GM13977 (cell line): ENCODE measurements at places on chromosomes 12 and 14.

GRCh38 chr12:88029093-88029665 is at the start of gene C12orf50:
Gene C12orf50, minus strand, starts transcription at chr12:88029401. Its CDS starts 2,439 bp downstream, at chr12:88026962.
- DNase-seq: no peak

DNA sequence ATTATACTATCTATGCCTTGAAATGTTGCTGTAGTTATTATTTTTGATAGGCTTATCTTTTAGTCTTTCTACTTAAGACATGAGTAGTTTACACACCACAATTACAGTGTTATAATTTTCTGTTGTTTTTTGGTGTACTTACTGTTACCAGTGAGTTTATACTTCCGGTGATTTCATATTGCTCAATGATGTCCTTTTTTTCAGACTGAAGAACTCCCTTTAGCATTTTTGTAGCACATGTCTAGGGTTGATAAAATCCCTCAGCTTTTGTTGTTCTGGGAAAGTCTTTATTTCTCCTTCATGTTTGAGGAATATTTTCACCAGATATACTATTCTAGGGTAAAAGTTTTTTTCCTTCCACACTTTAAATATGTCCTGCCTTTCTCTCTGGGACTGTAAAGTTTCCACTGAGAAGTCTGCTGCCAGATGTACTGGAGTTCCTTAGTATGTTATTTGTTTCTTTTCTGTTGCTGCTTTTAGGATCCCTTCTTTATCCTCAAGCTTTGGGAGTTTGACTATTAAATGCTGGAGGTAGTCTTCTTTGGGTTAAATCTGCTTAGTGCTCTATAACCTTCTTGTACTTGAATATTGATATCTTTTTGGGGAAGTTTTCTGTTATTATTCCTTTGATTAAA is 41.5 kb upstream of the FERMT2 start:
- DNase-seq: no peak

DNA sequence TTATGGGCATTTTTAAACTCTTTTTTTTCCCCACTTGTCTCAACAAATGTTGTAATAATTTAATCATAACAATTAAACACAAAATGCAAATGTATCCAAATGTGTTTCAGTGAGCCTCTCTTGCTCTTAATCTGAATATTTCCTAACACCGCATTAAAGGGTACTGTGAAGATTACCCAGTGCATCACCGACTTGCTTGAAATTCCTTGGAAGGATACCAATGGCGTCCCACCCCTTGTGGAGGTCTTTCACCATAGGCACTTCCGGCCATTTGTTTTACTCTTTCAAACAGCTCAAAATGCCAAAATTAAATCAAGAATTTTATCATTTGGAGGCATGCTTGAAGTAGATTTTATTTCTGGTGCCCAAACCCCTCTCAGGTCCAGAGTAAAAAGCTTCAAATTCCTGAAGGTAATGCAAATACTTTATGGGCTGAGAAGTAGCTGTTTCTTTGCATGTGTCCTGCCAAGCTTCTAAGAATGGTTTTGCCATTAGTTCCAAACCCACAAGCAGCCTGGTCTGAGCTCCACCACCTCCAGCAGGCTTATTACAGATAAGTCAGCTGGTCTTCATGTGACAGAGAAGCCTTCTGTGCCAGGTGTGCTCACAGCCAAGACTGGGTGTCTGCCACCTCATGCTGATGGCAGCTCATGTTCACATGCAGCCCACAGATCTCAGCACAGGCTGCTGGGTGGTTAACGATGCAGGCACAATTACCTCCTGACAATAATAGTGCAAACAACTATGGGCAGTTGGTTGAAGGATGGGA is 16.4 kb upstream of the NUDT4 start:
- no peak for DNase-seq

GRCh38 chr14:69260190-69260860 is 367 bp downstream of the GALNT16 start:
- peak; percentile 70 for DNase-seq

DNA sequence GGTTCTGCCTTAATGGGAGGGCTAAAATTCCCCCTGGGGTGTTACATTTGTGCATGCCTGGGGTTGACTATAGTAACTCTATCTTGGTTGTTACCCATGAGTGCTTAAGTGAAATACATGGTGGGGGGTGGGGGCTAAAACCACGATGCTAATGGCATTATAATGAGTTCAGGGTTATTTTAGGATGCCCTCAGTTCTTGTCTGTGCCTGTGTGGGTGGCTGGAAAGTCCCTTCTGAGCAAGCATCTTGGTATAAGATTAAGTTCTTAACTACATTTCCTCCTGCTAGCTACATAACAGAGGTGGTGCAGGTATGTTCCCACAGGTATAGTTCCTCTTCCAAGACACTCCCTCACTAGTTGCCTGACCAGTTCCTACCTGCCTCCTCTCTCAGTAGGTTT is 822.3 kb downstream of the LRFN5 start:
- peak; percentile 7 for DNase-seq

DNA sequence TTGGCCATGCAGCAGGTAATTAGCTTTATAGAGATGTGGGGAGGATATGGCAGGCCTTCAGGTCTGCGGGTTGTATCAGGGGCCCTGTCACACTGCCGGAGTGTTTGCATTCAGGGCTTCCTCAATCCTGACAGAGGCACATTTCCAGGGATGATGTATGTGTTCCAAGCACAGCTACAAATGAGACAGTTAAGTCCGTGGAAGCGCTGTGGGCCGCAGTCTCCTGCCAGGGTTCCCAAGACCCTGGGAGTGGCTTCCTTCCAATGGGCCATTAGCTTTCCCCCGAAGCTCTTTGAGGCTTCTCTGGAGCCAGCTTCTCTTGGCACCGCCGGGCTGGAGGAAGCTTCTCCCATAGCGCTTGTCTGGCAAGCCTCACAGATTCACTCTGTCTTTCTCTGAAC is 1524.7 kb upstream of the TMEM132C start:
- no peak for DNase-seq

DNA sequence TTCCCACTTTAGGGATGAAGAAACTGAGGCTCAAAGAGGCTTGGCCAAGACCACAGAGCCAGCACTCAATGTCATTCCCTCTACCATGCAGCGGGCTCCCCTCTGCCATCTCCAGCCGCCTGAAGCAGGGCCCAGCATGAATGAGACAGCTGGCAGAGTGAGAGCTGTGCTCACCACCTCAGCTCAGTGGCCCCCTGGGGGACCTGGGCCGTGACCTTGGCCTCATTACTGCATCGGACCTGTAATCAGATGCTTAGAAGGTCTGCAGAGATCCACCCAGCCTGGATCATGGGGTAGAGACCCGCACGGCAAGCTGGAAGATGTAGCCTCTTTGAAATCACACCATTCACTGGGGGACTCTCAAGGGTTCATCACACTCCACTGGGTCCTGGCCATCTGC is 22.7 kb upstream of the CORO1C start:
- no peak for DNase-seq

- DNase-seq: no peak
Measured at GRCh38 chr12:31218203-31219025, 107.5 kb downstream of the SINHCAF start.

GRCh38 chr12:116395396-116395795 is 117.9 kb upstream of the MED13L start:
- DNase-seq: no peak

DNA sequence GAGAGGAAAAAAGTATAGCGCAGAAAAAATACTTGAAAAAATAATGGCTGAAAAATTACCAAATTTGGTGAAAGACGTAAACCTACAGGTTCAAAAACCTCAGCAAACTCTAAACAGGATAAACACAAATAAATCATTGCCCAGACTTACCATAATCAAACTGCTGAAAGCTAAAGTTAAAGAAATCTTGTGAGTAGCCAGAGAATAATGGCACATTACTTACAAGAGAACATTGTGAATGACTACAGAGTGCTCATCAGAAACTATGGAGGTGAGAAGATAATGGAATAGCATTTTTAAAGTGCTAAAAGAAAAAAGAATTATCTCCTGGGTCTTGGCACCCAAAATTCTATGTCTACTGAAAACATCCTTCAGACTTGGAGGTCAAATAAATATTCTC is 36.0 kb downstream of the ATF1 start:
- DNase-seq: no peak

GRCh38 chr14:66038618-66039017 is 447.6 kb upstream of the CCDC196 start:
- no peak for DNase-seq

GRCh38 chr12:67460388-67460787 is 188.2 kb upstream of the DYRK2 start:
- DNase-seq: no peak

GRCh38 chr14:79915406-79915805 is 295.9 kb downstream of the DIO2 start:
- DNase-seq: no peak

DNA sequence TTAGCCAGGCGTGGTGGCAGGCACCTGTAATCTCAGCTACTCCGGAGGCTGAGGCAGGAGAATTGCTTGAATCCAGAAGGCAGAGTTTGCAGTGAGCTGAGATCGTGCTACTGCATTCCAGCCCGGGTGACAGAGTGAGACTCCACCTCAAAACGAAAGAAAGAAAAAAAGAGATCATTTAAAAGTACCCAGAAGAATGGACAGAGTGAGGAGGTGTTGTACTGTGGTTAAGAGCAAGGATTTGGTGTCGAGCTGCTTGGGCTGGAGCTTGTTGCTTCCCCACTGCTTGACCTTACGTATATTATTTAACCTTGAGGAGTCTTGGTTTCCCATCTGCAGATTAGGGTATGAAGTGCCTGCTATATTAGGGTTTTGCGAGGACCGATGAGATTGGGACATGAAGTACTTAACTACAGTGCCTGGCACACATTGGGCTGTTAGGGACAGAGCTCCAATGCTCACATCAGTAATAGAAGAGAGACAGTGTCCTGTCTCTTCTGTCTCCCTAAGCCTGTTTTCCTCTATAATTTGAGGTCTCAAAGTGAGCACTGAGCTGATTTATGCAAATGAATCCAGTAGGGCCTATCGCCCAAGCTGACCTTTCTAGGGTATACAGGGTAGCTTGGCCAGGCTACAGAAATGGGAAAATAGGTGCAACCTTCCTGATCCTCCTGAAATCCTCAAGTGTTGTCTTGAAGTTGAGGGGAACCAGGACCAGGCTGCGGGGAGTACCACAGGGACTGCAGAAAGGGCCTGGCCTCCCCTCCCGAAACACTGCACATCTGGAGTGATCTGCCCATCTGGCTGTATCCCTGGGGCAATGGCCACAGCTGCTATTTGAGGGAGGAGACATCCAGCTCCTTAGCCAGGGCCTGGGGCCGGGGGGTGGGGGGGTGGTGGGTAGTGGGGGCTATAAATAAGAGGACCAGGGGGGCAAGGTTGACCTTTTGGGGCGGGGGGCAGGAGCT is 8.6 kb upstream of the HDAC7 start:
- no peak for DNase-seq

- DNase-seq: no peak
Measured at GRCh38 chr12:10505620-10506019, at the start of gene EIF2S3B. Gene EIF2S3B, plus strand, starts transcription at chr12:10505890. Its CDS starts 13 bp downstream, at chr12:10505903.

DNA sequence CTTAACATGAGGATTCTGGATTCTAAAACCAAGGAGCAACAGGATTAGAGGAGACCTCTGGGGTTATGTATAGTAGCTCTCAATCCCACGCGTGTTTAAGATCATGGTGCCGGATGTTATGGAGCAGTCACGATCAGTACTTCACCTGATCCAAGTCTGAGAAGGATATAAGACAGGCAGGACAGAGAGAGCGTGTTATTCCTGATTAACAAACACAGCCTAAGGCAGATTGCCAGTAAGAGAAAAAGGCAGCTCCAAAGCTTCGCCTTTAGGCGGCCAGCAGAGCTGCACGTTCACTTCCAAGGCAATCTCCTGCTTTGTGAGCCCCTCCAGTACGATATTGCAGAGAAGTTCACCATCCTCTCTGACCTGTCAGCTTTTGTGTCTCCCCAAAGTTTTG is 5.5 kb downstream of the SETD3 start:
- no peak for DNase-seq
